Activated CD4-positive, CD25-positive, alpha-beta regulatory T cell (primary cell): ENCODE measurements at places on chromosomes 7 and 10.

- DNase-seq = peak; percentile 15
Measured at GRCh38 chr7:137656227-137656849, 190.4 kb downstream of the DGKI start.

DNA sequence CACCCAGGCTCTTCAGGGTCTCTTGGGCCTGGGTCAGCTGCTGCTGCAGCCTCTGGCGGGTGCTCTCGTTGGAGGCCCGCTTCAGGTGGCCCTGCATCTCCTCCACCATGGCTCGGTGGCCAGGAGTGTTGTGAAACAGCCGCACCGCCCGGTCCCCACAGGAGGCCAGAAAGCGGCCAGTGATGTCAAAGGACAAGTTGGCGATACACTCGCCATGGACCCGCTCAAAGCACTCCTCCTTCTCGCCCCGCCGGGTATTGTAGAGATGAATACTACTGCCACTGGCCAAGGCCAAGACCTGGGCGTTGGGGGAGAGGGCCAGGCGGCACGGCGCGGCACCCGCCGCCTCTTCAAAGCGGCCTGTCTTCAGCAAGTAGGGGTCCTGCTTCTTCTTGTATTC lies 7.9 kb downstream of the TBL2 start:
- no peak for DNase-seq

DNA sequence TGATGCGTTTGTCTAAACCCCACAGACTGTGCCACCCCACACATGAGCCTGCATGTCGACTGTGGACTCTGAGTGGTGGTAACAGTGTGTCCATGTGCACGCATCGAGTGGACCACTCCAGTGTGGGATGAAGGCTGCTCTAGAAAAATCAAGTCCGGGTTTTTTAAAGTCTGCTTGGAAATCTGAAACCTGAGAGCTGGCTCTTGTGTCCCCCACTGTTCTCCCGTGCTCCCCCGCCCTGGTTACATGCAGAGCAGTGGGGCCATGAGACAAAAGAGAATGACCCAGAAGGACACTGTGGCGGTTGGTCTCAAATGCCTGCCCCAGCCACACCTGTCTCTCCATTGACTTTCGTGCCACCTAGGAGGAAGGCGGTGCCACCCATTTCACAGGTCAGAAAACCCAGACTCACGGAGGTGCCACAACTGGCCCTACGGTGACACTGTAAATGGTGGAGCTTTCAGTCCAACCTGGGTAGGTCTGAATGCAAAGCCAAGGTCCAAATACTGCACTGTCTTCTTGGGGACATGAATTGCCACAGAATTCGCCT lies 27.3 kb upstream of the PWWP2B start:
- DNase-seq = no peak

- no peak for DNase-seq
Measured at GRCh38 chr7:38393874-38394273, 120.4 kb upstream of the TARP start.

DNA sequence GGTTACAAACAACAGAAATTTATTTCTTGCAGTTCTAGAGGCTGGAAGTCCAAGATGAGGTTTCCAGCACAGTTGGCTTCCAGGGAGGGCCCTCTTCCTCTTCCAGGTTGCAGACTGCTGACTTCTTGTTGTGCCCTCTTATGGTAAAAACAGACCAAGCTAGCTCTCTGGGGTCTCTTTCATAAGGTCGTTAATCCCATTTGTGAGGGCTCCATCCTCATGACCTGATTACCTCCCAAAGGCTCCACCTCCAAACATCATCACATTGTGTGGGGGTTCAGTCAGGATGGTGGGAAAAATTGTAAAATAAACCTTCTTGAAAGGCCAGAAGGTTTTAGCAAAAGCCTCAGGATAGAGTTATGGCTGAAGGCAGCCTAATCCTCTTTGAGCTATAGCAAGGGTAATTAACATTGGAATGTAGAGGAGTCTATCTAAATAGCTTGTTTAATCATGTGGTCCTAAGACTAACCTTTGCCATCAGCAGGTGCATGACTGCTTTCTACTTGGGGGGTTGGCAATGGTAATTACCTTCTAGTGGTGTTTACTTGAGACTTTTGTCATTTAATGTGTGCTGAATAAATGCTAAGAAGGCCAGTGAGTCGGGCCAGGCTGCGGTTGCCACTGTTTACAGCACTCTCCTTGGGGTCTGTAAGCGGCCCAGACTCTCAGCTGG lies 80.8 kb downstream of the PPP1R17 start:
- no peak for DNase-seq

- no peak for DNase-seq
Measured at GRCh38 chr10:48946891-48947500, 7.4 kb upstream of the LRRC18 start.

- no peak for DNase-seq
Measured at GRCh38 chr7:43467846-43468245, 115.1 kb upstream of the STK17A start.

DNA sequence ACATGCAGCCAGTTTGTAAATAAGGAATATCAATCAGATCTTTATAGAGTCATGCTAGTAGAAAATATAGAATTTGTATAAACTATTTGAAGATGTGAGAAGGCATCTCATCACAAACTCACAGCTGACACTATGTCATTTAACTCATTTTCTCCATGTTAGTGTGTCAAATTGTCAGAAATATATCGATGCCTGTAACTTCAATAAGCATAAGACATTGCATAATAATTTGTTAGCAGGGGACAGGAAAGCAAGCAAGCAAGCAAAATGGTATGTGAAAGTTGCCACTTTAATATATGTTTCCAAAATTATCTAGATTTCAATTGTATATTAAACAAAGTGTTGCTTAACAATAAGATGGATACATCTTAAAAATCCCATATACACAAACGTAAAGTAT lies 571.0 kb downstream of the ARL4A start:
- DNase-seq = no peak

GRCh38 chr7:27163288-27164044 lies 1.9 kb downstream of the HOXA9 start:
- DNase-seq = no peak

- no peak for DNase-seq
Measured at GRCh38 chr10:23262928-23263327, 70.8 kb downstream of the PTF1A start.

GRCh38 chr10:121608469-121609190 lies 10.4 kb upstream of the FGFR2 start:
- DNase-seq = no peak

DNA sequence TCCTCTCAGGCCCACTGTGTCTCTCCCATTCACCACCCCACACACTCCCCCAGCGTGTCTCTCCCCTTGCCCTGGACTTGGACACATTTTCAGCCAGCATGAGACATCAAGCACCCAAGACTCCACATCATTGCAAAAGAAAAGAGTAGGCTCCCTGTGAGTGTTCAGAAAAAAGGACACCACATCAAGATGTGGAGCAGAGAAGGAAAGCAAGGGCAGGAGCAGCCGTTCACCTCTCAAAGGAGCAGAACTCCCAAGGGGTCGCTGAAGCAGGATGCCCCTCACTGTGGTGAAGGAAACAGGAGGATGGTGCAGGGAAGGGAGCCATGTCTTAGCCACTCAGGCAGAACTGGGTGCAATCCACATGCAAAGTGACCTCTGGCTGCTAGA lies 89.9 kb upstream of the MACROH2A2 start:
- no peak for DNase-seq

GRCh38 chr10:11057994-11058393 lies 40.3 kb downstream of the CELF2 start:
- no peak for DNase-seq

- no peak for DNase-seq
Measured at GRCh38 chr7:101186194-101186593, 6.1 kb upstream of the NAT16 start.

GRCh38 chr7:148507787-148508186 lies 82.8 kb upstream of the C7orf33 start:
- DNase-seq = no peak

DNA sequence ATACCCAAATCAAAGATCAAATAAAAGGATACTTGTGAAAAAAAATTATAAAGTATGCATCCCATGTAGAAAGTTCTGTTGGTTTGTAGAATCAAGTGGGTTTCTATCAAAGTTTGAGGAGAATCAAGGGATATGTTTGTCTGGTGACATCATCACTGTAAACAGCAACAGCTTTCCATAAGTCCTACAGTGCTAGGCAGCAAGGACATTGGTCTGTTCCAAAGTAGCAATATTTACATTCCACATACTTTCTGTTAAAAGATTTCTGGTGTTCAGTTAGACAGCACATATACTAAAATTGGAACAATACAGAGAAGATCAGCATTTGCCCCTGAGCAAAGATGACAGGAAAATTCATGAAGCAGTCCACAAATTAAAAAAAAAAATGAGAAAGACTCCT lies 683.9 kb downstream of the XPNPEP1 start:
- no peak for DNase-seq

- no peak for DNase-seq
Measured at GRCh38 chr7:31991846-31992245, 78.4 kb downstream of the PDE1C start.

DNA sequence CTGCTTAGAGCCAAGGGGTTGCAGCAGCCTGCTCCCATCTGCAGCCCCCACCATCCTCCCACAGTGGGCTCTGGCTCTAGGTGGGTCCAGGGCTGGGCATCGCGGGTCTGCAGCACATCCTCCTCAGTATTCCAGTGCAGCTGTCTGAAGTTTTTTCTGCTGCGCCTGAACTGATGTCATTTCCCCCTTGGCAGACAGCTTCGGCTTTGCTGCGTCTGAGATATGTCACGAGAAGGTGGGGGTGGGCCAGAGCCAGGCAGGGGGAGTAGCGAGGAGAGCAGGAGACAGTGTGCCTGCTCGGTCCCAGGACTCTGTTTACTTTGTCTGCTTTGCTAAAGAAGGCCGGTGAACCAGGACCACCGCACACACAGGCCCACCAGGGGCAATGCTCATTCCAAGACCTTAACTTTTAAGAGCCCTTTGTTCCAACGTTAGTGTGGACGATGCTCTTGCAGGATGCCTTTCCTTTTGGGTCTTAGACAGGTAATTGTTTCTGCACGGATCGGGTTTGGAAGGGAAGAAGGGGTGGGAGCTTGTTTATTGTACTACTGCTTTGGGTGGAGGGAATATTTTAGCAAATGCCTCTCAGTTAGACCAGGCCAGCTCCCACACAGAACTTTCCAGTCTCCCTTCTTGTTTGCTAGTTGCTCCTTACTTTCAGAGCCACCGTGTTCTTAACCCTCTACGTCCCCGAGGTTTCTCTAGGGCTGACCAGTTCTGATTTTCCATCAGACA lies 32.4 kb downstream of the WBP1L start:
- no peak for DNase-seq

- DNase-seq = no peak
Measured at GRCh38 chr10:119368581-119368980, 161.2 kb downstream of the GRK5 start.

- no peak for DNase-seq
Measured at GRCh38 chr10:46992803-46993561, 81.8 kb downstream of the PTPN20 start.

GRCh38 chr7:77967429-77967828 lies 168.9 kb downstream of the PHTF2 start:
- no peak for DNase-seq

GRCh38 chr7:26078437-26079336 lies 73.3 kb upstream of the NFE2L3 start:
- peak; percentile 53 for DNase-seq
